ENCODE measurements at places on chromosomes 7 and 10.

- DNase-seq, result no peak
These were observed 166.2 kb upstream of the FAM3C start for GRCh38 chr7:121562259-121562658.

GRCh38 chr7:18473119-18473518 lies 22.4 kb upstream of the HDAC9 start:
- DNase-seq, result no peak

GRCh38 chr10:17427201-17427600 lies 27.2 kb downstream of the ST8SIA6 start:
- no peak for DNase-seq

DNA sequence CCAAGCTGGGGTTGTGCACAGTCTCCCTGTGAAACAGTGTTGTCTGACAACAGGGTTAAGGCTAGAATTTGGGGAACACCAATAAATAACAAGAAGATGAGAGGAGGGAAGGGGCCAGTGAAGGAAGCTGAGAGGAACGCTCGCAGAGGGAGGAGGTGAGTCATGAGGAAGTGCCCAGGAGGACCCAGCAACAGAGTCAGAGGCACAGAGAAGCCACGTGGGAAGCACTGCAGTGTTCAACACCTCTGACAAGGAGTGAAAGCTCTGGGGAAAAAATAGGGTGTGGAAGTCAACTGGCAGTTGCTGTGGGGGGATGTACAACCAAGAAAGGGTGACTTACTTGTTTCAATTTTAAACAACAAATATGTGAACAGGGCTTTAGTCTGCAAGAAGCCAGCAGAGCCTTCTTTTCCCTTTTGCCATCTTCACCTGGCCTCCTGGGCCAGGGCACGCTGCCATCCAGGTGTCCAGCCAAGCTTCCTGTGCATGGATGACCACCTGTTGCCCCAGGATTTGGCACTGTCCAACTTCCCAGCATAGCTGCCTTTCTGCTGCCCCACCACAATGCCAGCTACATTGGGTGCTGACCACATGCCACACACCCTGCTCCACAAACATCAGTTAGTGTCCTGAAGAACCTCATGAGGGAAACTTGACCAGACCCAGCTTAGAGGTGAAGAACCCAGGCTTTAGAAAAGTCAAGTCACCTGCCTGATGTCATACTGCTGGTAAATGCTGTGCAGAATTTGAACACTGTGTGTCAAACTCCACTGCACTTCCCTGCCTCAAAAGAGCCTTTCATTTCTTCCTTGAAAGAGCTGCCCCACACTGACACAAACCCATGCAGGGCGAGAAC lies 69.6 kb downstream of the ATXN7L1 start:
- DNase-seq, result no peak

- DNase-seq, result no peak
These were observed at the start of gene LLCFC1 for GRCh38 chr7:142939226-142939910. Gene LLCFC1 (plus strand): TSS chr7:142939484. CDS start chr7:142939622, 138 bp downstream.

GRCh38 chr10:124883510-124884321 lies 58.2 kb upstream of the ZRANB1 start:
- DNase-seq, result no peak

DNA sequence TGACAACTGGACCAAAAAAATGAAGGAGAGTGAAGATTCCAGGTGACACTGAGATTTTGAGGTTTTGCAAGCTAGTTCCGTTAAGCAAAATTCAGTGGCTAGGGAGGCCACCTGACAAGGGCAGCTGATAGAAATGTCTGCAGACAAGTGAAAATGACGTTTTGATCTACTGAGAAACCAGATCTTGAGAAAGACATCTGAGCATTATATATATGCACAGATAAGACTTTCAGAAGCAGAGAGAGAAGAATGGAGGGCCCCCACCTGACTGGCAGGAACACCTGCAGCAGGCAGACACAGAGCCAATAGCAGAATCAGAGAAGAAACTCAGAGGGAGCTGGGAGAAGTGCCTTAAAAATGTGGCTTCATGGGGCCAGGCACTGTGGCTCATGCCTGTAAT lies 76.1 kb upstream of the LRGUK start:
- DNase-seq, result no peak

DNA sequence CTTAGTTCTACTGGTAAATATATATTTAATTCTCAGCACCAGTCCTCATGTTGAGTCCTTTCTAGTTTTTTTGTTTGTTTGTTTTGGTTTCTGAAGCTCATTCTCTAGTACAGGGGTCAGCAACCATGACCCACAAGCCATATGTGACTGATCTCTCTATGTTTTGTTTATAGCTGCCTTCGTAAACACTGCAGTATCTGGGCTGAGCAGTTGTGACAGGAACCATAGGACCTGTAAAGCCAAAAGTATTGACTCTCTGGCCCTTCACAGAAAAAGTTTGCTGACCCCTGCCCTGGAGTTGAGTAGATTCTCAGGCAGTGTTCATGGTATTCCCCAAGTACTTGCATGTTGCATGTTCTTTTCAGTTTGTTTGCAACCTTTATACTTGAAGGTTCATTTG lies 20.8 kb downstream of the NET1 start:
- no peak for DNase-seq

GRCh38 chr7:93836116-93836515 lies 54.4 kb downstream of the TFPI2 start:
- no peak for DNase-seq

GRCh38 chr7:27967639-27968038 lies 213.0 kb downstream of the JAZF1 start:
- no peak for DNase-seq

DNA sequence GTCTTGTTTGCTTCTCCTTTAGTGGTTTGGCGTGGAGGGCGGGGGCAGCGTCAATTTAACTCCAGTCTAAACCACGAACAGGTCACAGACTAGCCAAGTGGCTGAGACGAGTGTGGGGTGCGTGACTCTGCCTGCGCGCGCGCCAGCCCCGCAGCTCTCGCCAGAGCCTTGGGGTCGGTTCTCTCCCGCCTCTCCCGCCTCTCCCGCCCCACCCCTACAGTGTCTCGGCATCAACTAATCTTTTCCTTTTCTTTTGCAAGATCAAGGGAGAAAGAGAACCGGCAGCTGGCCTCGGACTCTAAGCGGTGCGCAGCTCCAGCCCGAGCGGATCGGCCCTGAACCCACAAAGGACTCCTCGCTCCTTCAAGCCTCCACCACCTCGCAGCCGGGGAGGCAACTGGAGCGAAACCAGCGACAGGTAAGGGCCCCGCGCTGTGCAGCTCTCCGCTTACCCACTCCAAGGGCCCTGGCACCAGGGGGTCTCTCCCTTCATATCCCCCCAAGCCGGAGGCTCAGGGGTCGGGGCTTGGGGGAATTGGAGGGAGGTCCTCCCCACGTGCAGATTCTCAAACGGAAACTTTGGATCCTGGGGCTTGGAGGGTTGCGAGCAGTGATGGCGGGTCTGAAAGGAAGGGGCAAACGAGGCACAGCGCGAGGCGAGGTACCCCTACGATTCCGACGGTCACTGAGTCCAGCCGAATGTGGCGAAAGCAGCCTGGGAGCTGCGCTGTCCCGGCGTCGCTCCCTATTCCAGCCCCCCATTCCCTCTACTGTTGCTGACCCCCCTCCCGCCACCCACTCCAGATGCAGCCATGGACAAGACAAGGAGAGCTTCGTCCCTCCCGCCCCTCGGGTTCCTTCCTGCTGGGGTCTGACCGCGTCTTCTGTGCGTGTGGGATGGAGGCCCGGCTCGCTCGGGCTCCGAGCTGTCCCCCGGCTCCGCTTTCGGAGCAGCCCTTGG lies 829 bp downstream of the CHRM2 start:
- no peak for DNase-seq

DNA sequence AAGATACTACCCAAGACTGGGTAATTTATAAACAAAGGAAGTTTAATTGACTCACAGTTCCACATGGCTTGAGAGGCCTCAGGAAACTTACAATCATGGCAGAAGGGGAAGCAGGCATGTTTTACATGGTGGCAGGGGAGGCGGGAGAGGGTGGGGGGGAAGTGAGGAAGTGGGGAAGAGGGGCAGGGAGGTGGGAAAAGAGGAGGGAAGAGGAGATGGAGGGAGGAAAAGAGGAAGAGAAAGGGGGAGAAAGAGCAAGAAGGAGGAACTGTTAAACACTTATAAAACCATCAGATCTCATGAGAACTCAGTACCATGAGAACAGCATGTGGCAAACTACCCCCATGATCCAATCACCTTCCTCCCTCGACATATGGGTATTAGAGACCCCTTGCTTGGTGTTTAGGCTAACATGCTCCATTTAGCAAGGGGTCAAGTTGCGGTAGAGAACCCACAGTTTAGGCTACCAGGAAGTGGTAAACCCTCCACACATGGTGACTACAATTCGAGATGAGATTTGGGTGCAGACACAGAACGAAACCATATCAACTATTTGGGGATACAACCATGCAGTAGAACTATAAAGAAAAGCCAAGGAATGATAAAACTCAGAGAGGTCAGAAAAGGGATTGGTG lies 3.5 kb upstream of the LMBR1 start:
- DNase-seq, result no peak

GRCh38 chr7:23520582-23520981 lies 11.2 kb downstream of the TRA2A start:
- DNase-seq, result no peak

All from mucosa of descending colon (tissue), 3 donors.